GM23338 (cell line): ENCODE measurements at places on chromosomes 16 and 17. TPM values are rescaled to one million over a fixed set of nuclear protein-coding genes. Genes with fewer than 3 reads are reported as not detected.

DNA sequence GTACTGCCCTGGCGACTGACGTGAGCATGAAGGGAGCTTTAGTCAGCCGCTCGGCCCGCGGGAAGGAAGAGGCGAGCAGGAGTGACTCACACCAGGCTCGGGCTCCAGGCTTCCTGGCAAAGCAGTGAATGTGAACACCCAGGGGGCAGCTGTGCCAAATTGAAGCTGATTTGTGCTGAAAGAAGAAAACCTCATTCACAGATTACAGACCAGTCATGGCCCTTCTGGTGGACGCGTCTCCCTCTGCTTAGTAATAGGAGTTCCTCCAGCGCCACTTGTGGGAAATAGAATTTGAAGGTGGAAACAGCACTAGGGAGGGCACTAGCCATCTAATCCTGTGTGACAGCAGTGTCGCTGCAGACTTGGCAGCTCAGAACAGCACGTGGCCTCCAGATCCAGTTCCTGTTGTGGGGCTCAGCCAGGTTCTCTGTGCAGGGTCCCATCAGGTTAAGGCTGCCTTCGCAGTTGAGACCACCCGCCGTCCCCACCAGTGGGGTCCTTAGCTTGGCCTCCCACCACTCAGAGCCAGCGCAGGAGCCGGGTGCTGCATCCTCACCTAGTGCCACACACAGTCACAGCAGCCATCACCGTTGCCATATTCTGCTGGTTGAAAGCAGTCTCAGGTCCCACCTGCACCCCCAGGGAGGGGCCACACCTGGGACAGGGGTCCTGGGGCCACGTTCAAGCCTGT, 164.5 kb upstream of the CHMP6 start:
- no peaks in the 10 kb centered on the region for H3K27me3 ChIP-seq
- H3K4me1 ChIP-seq, result peaks cover 8% of the 10 kb centered on the region; the same call in 1 of the 2 replicates
- no peak for DNase-seq
- no peak overlapping the region for H3K4me3 ChIP-seq

Gene CDK12
- 55.3 and 57.6 TPM in 2 replicates for total RNA-seq

GRCh38 chr16:86574646-86575045, 3.7 kb upstream of the FOXL1 start:
- H3K4me3 ChIP-seq, result no peak overlapping the region
- no peak overlapping the region for H3K27ac ChIP-seq
- peaks cover 74% of the 10 kb centered on the region for H3K4me1 ChIP-seq
- peaks cover 99% of the 10 kb centered on the region for H3K27me3 ChIP-seq
- DNase-seq, result no peak

DNA sequence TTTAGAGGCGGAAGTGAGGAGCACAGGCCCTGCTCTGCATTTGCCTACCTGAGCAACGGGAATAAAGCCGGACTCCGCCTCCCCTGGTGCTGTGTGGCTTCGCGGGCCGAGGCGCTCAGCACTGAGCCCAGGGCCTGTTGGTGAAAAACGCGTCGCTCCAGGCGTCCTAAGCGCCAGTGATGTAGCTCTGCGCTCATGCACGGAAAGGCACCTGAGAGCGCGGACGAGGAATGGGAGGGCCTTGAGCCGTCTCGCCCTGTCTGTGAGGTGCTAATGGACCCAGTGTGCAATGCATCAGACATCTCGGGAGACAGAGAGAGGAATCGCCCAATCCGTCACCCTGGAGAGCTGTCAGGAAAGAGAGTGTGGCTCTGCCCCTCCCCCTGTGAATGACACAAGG, 17.2 kb upstream of the ATP2A3 start:
- no peak overlapping the region for H3K4me3 ChIP-seq
- DNase-seq, result peak; percentile 67
- no peak overlapping the region for H3K27ac ChIP-seq
- peaks cover 22% of the 10 kb centered on the region for H3K4me1 ChIP-seq
- no peaks in the 10 kb centered on the region for H3K36me3 ChIP-seq

Gene ZNF287
- total RNA-seq, result 2.1 and 5.1 TPM in 2 replicates

- peak overlapping the region; percentile 83 for H3K4me3 ChIP-seq
- H3K36me3 ChIP-seq, result no peaks in the 10 kb centered on the region
- peaks cover 25% of the 10 kb centered on the region for H3K4me1 ChIP-seq
- DNase-seq, result peak; percentile 55
Observed at GRCh38 chr17:72117535-72118334, 3.1 kb upstream of the SOX9 start.

- H3K27ac ChIP-seq, result no peak overlapping the region
- H3K4me1 ChIP-seq, result no peaks in the 10 kb centered on the region; the same call in 1 of the 2 replicates
- DNase-seq, result no peak
- H3K4me3 ChIP-seq, result no peak overlapping the region
- no peaks in the 10 kb centered on the region for H3K27me3 ChIP-seq
Observed at GRCh38 chr17:57569021-57569420, 176.1 kb downstream of the CCDC182 start.

Gene TBC1D3B
- 0.54 and 1.3 TPM in 2 replicates for total RNA-seq
